Activated T-helper 1 cell treated with anti-CD3 and anti-CD28 coated beads, Interleukin-2, amount 50 U/mL, for 16 hours (primary cell): ENCODE measurements at places on chromosomes 5 and 9.
A peak's percentile ranks its signal among the peaks of the same experiment; 100 is the strongest.

DNA sequence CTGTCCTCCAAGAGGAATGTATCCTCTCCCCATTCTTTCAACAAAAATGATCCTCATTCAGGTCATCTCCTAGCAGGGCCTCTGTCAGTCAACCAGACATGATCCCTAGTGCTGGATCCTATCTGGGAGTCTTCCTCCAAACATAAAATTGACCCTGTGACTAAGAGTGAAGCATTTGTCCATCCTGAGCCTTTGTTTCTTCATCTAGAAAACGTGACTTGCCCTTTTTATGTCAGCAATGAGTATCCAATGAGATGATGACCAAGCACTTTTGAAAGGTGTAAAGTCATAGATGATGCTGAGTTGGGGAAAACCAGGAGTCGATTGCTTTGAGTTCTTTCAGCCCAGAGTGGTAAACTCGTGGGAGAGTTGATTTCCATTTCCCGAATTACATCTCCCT, 143.3 kb downstream of the CMYA5 start:
- no peak for DNase-seq

GRCh38 chr9:132005899-132006298, 73.8 kb downstream of the MED27 start:
- no peak for DNase-seq

- DNase-seq, result no peak
Observed at GRCh38 chr5:149152317-149152746, 11.0 kb downstream of the ABLIM3 start.

DNA sequence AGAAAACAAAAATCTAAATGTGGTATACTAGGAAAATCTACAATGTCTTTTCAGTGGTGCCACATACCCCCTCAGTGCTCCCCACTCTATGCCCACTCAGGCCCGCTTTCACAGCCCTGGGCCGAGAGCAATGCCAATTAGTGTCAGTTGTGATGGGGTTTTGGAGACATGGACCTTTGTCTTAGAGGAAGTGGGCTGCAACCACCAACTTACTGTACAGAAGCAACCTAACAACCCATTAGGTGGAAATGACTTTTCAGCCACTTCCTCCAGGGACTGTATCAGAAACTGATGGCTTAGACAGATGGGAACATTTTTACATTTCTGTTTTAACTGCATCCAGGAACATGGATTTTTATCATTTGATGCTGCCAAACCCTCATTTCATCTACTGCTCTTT, 268.0 kb downstream of the BNC2 start:
- DNase-seq, result no peak

DNA sequence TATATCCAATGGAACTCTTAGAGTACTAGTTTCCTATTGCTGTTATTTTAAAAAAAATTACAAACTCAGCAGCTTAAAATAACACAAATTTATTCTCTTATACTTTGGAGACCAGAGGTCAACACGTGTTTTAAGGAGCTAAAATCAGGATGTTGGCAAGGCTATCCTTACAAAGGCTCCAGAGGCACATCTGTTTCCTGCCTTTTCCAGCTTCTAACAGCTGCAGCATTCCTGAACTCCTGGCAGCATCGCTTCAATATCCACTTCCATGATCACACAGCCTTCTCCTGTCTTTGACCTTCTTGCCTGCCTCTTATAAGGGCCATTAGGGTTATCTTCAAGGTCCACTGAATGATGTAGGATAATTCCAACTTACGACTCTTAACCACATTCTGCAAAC, 92.2 kb upstream of the CCNG1 start:
- no peak for DNase-seq

GRCh38 chr5:71587766-71588532, 809 bp downstream of the MCCC2 start:
- DNase-seq, result no peak

- no peak for DNase-seq
Observed at GRCh38 chr5:77046416-77047073, 16.3 kb downstream of the AGGF1 start.

DNA sequence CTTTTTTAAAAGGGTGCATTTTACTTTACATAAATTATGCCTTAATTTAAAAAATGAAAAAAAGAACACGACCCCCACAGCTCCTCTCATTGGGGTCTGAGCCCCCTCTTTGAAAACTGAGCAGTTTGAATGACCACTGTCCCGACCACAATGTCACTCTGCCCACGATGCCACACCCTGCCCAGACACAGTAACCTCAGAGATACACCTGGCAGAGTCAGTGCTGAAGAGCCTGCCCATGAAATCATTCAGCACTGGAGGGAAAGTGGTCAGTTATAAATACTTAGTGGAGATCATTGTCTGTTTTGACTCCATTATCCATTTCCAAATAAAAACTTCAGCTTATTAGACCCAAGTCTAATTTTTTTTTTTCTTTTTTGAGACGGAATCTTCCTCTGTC, 49.3 kb downstream of the DNAJC21 start:
- no peak for DNase-seq

DNA sequence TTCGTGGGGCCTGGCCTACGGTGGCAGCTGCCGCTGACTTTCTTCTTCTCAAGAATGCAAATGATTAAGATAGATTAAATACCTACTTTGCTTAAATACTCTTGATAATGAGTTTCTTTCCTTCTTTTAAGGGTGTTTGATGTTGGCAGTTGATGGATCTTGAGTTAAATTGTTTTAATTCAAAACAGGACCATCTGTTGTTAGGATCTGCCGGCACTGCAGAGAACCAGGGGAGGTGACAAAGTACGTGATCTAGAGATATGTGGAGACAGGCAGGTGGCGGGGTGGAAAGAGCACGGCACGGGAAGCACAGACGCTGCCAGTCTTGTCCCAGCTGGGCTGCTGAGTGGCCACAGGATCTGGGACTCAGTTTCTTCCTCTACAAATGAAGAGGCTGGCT, 37.9 kb downstream of the MED27 start:
- DNase-seq, result no peak

GRCh38 chr5:124729720-124730359, 16.6 kb downstream of the ZNF608 start:
- DNase-seq, result no peak

DNA sequence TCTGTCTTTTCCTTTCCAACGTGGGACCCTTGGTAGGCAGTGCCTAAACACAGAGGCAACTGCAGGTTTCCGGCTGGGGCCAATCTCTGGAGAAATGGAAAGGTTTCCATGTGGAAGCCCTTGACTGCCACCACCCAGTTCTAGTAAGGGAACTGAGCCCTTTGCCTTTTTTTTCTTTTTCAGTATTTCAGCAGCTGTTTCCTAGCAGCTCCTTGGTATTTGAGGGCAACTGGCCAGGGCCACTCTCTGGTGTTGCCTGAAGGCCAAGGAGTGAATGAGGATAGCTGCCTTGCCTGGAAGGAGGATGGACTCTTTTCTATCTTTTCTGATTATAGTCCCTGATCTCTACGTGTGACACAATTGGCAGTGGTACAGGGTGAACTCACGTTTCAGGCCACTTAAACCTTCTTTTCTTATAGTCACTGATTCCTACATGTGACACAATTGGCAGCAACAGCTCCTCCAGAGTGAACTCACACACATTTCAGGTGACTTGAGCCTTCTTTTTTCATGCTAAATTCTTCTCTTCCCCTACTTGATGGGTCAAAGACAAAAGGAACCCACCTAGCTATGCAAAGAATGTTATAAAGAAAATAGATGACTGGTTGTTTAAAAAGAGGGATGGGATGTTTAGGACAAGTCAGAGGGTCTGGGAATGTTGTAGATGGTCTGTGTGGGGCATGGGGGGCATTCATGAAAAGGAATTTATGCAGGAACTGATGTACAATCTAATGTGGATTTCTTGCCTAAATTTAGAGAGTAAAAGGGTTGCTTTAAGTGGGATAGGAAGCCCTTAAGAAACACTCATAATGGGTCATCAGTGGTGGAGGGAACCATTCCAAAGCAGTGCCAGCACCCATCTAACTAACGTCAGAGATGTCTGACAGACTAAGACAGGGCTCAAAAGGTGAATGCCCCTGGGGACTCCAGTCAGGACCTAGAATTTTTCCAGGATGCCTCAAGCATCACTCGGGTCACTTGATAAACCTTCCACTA, 190.1 kb downstream of the TMEM232 start:
- DNase-seq, result no peak

DNA sequence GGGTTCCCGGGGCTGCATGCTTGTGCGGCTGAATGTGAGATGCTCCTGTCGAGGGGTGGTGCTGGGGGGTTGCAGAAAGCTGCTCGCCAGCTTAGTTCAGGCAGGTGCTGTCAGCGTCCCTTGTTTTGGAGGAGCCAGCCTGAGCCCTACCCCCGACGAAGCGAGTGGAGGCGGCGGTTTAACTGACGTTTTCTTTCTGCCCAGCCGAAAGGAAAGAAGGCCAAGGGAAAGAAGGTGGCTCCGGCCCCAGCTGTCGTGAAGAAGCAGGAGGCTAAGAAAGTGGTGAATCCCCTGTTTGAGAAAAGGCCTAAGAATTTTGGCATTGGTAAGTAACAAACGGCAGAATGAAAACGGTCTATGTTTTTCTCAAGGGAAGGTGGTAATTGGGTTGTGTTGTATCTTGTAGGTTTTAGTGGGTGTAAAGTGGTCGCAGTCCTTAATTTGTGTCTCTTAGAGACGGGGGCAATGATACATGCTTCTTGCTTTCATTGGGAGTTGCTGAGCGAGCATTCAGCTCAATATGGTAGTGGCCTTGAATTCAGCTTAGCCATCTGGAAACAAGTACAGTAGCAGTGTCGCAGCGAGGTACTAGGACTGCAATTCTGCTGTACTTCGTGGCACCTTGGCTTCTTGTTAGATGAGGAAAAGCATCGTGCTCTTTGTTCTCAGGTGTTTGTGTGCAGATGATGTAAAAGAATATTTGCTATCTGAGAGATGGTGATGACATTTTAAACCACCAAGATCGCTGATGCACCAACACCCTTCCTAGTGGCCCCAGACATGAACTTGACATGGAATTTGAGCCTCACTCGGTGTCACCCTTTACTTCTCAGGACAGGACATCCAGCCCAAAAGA, 928 bp downstream of the RPL7A start:
- DNase-seq, result no peak

- DNase-seq, result no peak
Observed at GRCh38 chr5:56569076-56569475, 246.3 kb upstream of the MAP3K1 start.

GRCh38 chr9:26012797-26013196, 334.6 kb upstream of the TUSC1 start:
- DNase-seq, result no peak

DNA sequence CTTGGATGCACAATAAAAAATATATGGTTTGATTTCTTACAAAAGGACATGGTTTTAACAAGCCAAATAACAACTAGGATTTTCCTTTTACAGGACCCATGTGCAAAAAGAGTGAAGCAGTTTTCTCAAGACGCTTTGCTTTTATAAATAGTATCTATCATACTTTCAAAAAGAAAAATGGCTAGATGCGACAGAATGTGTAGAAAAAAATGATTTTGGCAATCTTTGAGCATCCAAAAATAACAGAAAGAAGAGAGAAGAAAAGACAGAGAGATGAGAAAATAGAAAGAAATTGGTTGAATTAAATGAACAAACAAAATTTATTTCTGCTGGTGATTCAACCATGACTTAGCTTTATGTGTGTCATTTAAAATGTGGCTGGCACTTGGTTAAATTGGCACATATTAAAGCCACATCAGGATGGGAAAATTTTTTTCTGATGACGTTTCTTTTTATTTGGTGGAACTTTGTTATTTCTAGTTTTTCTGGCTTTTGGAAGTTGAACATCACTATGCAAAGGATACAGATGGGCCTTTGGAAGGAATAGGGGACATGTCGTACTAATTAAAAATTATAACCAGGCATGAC, 35.6 kb upstream of the NREP start:
- DNase-seq, result no peak

GRCh38 chr5:180915924-180916323, 17.0 kb downstream of the BTNL8 start:
- DNase-seq, result no peak

DNA sequence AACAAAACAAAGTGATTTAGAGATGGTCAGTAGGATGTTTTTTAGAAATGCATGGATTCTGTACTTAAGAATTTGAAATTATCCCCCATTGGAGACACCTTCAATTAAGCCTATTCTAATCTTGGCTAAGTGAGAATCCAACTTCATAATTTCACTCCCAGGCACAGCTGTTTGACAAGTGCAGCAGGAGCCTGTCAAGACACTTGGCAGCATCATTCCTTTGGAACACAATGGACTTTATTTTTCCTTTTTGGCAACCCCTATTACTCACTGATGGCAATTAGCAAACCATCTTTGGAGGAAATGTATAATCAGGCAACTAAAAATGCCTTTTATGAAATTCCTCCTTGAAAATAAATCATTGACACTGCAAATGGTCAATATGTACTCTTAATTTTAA, 194.7 kb downstream of the GLIS3 start:
- no peak for DNase-seq

- DNase-seq, result no peak
Observed at GRCh38 chr5:136230176-136230575, 37.2 kb upstream of the SMIM32 start.

- DNase-seq, result no peak
Observed at GRCh38 chr5:161311965-161312364, 234.6 kb downstream of the GABRB2 start.

GRCh38 chr5:10801931-10802666, 41.1 kb upstream of the DAP start:
- no peak for DNase-seq

GRCh38 chr9:14298601-14299022, 15.3 kb downstream of the NFIB start:
- no peak for DNase-seq

DNA sequence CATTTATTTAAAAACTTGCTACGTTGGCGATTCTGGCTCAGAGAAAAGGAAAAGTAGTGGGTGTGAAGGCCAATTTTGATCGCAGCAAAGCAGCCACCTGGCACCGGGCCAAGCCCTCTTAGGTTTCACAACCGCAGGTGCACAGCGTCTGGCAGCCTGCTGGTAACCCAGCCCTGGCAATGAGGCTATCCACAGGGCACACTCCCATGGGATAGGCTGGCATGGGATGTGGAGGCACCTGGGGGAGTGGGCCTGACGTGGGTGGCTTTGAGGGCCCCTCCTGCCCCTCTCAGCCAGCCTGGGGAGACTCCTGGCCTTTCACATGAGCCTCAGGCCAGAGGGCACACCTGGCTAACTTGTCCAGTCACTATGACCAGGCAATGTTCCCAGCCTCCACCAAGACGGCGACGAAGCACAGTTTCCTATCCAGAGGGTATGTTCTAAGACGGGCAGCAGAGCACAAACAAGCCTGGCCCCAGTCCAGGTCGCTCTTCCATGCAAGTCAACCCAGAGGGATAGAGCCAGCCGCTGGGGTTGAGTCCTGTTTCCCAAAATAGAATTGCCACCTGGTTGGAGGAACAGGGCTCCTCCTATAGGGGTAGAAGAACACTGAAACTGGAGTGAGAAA, 19.0 kb downstream of the CMBL start:
- peak; percentile 23 for DNase-seq

DNA sequence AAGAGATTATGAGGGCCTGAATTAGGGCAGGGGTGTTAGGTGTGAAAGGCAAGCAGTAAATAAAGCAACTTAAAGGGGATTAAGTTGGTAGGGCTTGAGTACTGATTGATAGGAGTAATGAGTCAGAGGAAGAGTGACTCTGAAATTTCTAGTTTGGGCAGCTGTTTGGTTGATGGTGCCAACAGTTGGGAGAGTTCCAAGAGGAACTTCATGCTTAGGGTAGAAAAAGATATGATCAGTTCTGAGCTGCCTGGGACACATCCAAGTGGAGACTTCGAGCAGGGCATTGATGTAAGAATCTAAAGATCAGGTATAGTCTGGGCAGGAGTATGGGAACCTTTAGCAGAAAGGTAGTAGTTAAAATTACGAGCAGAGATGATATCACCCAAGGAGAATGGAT, 10.2 kb downstream of the MAMDC2 start:
- DNase-seq, result no peak
